Inflammatory macrophage treated with lipopolysaccharide for 4 hours (primary cell): ENCODE measurements at places on chromosomes 5 and 9.

GRCh38 chr9:127751269-127752054 lies 16.4 kb upstream of the TOR2A start:
- DNase-seq = no peak

DNA sequence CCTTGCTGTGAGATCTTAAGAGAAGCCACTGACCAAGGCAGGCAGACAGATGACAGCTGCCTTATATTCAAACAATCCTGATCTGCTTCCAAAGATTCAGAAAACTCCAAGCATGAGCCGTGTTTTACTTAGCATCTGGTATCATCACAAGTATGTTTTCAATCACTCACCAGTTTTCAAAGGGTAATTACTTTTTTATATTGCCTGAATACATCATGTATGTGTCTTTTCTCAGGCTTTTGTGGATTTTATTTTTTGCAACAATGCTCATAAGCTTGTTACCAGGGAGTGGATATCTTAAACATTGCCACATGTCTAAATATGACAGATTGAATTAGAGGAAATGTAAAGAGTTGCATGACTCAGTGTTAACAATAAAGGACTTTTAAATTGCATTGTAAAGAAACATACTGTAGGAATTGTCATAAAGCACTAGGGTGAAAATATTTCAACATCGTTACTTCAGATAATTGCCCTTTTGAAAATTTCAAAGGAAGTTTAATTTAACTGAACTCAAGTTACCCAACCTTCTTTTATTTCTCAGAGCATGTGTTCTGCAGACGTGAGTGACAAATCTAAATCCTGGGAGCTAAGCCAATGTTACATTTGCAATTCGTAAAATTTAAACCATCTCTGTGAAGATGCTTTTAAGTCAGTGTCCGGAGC lies 326.1 kb downstream of the PLK2 start:
- no peak for DNase-seq

DNA sequence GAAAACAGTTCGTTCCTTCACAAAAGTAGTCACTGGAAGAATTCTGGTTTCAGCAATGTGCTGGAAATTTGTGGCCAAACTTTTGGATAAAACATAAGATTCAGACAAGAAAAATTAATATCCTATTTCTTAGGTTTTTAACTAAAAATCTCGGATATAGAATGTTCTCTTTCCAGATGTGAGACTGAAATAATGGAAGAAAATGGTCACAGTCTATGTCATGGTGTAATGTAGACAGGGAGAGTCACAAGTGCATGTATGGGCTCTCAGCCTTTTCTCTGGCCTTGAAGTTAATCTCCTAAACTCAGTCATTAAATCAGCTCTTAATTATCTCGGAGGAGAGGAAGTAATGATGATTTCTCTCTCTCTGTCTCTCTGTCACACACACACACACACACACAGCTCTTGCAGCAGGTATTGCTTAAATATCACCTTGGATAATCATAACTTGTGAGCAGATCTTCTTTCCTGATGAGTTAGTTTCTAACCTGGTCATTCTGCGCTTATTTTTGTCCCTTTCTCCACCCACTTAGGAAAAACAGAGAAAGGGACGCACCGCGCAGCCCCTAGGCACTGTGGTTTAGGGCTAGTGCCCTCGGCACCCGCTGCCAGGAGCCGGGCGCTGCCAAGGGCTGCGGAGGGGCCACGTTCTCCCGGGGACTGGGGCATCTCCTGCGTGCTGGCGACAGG lies 672 bp upstream of the ITGA2 start:
- DNase-seq = no peak

GRCh38 chr9:134509281-134509680 lies 132.3 kb upstream of the COL5A1 start:
- no peak for DNase-seq

GRCh38 chr9:130352081-130352480 lies 86.5 kb downstream of the HMCN2 start:
- no peak for DNase-seq

- no peak for DNase-seq
These were observed 111.2 kb downstream of the ADAMTS2 start for GRCh38 chr5:179233909-179234562.

DNA sequence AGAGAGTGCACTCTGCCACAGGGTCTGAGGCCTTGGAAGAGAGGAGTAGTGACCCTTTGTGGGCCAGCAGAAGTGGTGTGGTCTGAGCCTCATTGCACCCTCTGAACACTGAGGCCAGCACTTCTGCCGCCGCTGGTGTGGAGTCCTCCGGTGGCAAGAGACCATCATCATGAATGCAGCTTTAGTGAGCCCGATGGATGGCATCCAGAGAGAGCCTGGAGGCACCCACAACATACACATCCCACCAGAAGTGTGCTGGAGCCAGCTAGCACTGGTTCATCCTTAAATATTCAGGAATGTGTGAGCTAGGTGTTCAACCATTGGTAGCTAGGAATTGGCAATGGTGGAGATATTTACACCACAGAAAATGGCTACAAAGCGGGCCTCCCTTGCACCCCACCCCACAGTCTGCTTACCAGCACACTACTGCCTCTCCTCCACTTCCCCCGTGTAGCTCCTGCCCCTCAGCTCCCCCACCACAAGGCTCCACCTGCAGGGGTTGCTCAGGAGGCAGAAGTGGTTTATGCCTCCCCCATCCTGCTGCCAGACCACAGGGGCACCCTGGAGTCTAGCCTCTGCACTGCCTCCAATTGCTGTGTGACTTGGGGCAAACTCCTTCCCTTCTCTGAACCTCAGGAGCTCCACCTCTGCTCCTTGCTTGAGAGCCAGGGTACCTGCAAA lies 16.4 kb downstream of the SLC6A7 start:
- DNase-seq = no peak

GRCh38 chr9:91761362-91761761 lies 188.7 kb downstream of the ROR2 start:
- DNase-seq = no peak

DNA sequence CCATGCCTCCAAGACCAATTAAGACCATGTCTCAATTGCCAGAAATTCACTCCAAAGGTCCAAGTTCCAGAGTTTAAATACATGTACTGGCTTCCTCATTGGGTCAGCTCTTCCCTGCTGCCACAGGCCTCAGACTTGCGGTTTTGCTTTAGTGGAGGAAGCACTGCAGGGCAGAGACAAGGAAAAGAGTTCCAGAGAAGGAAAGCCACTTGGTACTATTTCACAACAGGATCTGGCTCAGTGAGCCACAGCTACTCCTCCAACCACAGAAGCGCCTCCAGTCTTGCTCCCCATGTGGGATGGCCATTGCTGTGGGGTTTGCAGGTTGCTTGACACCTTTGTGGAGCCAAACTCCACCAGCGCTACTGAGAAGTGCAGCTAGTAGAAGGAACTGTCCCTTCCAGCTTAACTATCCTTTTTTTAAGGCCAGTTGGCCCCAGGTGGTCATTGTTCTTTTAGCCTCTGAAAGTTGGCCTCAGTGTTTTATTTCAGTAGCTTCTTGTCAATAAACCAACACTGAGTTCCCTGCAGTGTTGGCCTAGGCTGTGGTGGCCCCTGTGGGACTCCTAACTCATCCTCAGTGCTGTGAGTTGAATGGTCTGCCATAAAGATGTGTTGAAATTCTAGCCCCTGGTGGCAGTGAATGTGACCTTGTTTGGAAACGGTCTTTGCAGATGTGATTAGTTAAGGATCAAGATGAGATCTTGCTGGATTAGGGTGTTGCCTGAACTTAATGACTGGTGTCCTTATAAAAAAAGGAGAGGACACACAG lies 93.7 kb upstream of the DAP start:
- peak; percentile 67 for DNase-seq

GRCh38 chr5:138938526-138938925 lies 63.4 kb upstream of the LRRTM2 start:
- no peak for DNase-seq

DNA sequence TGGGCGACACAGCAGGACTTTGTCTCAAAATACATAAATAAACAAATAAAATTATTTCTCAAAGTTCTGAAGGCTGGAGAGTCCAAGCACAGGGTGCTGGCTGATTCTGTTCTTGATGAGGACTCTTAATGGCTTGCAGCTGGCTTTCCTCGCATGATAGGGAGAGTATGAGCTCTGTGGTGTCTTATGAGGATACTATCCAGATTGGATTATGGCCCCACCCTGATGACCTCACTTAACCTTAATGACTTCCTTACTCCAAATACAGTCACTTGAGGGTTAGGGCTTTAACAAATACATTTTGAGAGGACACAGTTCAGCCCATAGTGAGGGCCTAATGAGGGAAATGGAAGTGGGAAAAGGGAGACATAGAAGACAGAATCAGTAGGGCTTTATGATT lies 87.7 kb downstream of the FOCAD start:
- DNase-seq = no peak

DNA sequence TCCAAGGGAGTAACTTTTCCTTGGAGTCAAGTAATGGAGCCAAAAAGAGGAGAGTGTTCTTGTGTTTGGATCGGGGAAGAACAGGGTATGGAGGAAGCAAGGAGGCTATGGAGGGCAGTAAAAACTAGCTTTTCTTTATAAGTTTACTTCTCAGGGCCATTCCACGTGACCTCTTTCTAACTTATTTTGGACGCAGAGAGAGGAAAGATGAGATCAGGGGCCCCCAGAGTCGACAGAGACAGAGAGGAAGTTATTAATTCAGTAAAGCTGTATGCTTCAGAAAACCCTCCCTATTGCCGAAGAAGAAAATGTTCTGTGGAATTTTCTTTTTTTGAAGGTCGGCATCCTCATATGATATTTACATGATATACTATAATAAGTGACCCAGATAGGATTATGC lies 233.8 kb upstream of the MPDZ start:
- no peak for DNase-seq

- no peak for DNase-seq
These were observed 61.4 kb upstream of the SHISAL2B start for GRCh38 chr5:64628901-64629300.

DNA sequence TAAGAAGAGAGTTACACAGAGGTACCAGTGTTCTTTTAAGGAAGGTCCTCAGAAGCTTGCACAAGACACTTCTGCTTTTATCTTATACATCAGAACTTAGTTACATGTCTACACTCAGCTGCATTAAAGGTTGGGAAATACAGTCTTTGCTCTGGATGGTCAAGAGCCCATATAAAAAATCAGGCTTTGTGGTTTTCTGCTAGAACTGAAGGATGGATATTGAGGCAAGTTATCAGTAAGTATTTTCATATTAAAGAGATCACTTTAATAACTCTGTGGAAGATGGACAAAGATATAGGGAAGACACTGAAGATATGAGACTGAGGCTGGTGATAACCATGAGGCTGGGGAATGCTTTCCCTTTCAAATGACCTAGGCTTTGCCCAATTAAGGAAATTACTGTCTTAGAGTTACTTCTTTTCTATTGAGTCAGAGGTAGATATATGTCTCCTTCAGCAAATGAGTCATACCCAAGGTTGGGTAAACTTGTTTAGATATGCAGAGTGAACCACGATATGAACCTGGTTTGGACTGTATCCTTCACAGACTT lies 87.0 kb upstream of the TNC start:
- DNase-seq = peak; percentile 73

GRCh38 chr5:101658433-101658832 lies 637.7 kb downstream of the SLCO4C1 start:
- no peak for DNase-seq
